ENCODE measurements at places on chromosomes 2 and 18.
A peak's percentile ranks its signal among the peaks of the same experiment; 100 is the strongest.

- no peak for DNase-seq
These were observed 147.9 kb upstream of the ACAA2 start for GRCh38 chr18:49961271-49961670.

- peak; percentile 19 for DNase-seq
These were observed 23.9 kb downstream of the COL4A3 start for GRCh38 chr2:227188292-227188691.

GRCh38 chr2:64750001-64750816 is 96.5 kb upstream of the SERTAD2 start:
- DNase-seq, result peak; percentile 42

DNA sequence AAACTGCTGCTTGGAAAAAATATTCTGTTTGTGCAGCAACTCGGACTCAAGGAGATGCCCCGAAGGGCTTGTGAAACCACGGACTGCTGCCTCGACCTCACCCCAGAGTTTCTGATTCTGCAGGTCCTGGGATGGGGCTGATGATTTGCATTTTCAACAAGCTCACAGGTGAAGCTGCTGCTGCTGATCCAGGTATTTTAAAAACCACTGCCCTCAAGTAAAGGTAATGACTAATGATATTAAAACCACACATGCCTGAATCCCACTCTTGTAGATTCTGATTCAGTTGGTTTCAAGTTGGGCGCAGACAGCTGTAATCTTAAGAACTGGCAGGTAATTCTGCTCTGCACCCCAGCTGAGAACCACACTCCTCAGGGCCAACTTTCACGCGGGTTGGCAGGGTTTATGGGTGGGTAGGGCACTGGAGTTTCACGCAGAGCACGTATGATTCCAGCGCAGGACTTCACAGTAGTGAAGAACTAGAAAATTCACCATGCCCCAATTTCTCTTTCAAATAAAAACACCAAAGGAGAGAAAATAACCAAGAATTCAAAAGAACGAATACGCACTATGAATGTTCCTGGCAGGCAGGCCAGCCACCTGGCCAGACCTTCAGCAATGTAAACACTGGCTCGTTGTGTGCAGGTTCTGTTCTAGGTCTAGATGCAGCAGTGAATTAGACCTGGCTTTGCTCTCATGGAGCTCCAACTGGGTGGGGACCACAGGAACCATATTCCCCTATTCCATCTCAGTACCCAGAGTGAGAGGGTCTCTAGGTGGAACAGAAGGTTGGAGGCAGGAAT is 74.6 kb upstream of the ZFP36L2 start:
- DNase-seq, result no peak

DNA sequence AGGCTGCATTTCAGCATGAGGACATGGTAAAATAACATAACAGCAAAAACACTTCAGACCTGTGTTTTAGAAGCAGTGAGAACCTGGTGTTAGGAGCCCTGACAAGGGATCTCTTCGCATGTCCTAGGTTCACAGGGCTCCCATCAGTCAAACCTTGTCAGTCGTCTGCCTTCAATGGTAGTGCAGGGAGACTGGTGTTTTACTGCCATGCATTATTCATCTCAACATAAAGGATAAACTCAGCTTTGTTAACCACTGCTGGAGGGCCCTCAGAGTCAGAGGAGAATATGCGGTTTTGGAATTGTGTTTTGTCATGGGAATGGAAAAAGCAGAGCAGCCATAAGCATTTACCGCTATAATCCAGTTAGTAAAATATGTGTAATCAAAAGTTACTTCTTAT is 275.9 kb upstream of the GCFC2 start:
- no peak for DNase-seq

- no peak for DNase-seq
These were observed 44.0 kb downstream of the STEAP3 start for GRCh38 chr2:119267604-119268003.

- DNase-seq, result no peak
These were observed 112.3 kb downstream of the BCL2 start for GRCh38 chr18:63207143-63207790.

GRCh38 chr2:109686921-109687320 is 72.8 kb downstream of the SOWAHC start:
- no peak for DNase-seq

DNA sequence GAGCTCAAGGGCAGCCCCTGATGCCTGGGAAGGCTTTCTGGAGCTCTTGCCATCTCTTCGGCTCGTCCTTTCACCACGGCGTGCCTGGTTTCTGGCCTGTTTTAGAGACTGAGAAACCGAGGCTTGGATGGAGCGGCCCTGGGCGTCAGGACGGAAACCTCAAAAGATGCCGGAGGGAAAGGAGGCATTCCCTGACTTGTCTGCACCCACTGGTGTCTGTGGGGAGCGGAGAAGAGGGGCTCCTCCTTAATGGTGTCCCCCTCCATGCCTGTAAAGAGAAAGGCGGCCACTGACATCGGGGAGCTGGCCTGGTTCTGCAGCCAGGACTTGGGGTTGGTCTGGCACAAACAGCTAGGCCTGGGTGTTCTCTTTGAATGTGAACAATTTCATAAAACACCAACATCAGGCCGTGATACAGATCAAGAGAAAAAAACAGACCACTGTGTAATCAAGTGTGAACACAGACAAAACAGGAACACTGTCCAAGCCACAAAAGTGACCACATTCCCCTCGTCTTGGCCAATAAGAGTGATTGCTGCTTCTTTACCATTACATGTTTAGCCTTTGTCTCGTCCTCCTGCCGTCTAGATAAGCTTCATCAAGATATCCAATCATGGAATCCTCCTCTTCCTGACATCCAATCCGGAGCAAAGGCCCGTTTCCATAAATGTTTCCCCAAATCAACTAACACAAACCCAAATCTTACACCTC is 633 bp upstream of the ILKAP start:
- DNase-seq, result no peak

- no peak for DNase-seq
These were observed 321.0 kb upstream of the NRP2 start for GRCh38 chr2:205361272-205361671.

DNA sequence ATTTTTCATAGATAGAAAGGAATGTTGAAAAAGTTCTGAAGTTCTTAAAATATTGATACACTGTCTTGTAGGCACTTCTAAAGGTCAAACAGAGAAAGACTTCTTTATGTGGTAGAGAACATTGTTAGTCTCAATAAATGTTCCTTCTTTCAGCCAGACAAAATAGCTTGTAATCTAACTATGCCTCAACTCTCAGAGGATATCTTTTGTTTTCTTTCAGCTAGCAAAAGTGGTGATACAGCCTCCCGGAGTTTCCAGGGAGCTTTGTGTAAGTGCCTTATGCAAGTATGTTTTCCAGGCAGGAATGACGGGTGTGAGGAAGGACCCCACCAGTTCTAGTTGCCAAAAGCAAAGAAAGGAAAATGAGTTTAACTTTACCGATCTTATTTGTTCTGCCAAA is 452.1 kb upstream of the ST6GAL2 start:
- DNase-seq, result peak; percentile 67

DNA sequence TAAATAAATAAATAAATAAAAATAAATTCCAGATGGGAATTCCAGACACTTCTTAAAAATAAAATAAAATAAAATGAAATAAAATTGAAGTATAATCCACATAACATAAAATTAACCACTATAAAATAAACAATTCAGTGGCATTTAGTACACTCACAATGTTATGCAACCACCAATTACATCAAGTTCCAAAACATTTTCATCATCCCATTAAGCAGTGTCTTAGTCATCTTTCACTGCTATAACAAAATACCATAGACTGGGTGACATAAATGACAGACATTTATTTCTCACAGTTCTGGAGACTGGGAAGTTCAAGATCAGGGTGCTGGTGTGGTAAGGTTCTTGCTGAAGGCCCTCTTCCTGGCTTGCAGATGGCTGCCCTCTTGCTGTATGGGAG is 22.6 kb upstream of the PROKR1 start:
- no peak for DNase-seq

- DNase-seq, result no peak
These were observed 21.6 kb downstream of the MAPK4 start for GRCh38 chr18:50581517-50581916.

DNA sequence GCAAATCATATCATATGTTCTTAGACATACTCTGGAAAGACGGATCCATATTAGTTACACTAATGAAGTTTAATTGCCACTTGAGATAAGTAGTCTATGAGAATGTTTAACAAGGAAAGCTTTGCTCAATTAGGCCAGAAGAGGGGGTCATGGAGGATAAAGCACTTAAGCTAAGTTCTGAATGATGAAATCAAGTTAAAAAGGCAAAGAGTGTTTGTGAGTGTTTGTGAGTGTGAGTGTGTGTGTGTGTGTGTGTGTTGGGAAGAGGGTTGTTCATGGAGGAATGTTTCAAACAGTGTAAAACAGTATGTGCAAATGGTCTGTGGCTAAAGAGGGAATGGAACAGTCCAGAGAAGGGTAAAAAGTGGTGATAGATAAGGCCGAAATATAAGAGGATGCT is 360.9 kb downstream of the ERBB4 start:
- DNase-seq, result no peak

- DNase-seq, result no peak
These were observed 641 bp downstream of the MAPRE3 start for GRCh38 chr2:26970928-26971627.

GRCh38 chr2:12842917-12843316 is 126.2 kb downstream of the TRIB2 start:
- DNase-seq, result no peak

- DNase-seq, result no peak
These were observed 7.0 kb upstream of the NUP35 start for GRCh38 chr2:183117226-183117625.

DNA sequence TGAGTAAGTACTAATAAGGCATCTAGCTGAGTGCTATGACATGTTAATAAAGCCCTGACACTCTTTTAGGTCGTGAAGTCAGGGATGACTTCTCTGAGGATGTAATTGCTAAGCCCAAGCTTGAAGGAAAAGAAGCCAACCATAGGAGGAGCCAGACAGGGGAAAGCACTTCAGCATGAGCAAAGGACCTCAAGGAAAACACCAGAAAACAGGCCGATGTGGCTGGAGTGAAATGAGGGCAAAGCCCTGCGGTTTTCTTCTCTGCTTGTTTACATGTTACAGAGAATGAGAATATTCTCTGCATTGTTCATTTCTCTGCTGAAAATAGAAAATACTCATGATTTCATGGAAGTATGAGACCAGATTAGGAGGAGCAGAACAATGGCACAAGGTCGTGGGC is 112.5 kb upstream of the ARHGAP28 start:
- no peak for DNase-seq

- DNase-seq, result peak; percentile 11
These were observed 85.9 kb downstream of the CBLN2 start for GRCh38 chr18:72458271-72458670.

DNA sequence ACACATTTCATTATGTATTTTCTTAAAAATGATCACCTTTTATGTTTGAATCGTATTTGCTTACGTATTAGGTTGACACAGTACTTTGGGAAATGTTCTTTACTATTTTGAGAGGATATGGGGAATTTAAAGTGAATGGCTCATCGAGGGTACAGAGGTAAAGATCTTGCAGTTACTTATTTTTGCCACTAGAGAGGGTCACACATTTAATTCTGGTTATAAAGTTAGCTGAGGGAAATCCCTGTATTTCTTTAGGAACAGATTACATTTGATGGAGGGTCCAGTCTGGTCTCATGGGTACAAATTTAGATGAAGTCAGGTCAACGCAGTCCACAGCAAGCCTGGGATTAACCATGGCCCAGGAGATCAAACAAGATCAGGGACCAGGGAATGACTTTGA is 24.5 kb downstream of the DYNC2LI1 start:
- no peak for DNase-seq

GRCh38 chr2:61173116-61173515 is 11.1 kb downstream of the C2orf74 start:
- no peak for DNase-seq

GRCh38 chr2:234368861-234369261 is 128.0 kb downstream of the ARL4C start:
- no peak for DNase-seq

- peak; percentile 85 for DNase-seq
These were observed 239.1 kb downstream of the ASXL3 start for GRCh38 chr18:33817096-33817495.

DNA sequence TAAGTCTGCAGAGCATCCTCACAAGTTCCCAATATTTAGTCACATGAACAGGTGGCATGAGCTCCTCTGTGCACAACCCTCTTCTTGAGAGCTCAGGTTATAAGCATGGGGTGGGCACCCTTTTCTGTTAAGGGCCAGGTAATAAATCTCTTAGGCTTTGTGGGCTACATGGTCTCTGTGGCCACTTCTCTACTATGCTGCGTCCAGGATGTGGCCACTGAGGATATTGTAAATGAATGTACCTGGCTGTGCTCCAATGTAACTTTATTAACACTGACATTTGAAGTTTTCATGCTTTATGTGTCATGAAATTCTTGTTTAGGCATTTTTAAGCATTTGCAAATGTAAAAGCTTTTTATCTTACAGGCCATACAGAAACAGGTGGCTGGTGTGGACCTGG is 116.8 kb upstream of the ST6GAL2 start:
- peak; percentile 41 for DNase-seq

GRCh38 chr2:223121283-223121682 is 69.3 kb downstream of the KCNE4 start:
- DNase-seq, result no peak

GRCh38 chr2:71783215-71783614 is 329.9 kb downstream of the DYSF start:
- peak; percentile 56 for DNase-seq

DNA sequence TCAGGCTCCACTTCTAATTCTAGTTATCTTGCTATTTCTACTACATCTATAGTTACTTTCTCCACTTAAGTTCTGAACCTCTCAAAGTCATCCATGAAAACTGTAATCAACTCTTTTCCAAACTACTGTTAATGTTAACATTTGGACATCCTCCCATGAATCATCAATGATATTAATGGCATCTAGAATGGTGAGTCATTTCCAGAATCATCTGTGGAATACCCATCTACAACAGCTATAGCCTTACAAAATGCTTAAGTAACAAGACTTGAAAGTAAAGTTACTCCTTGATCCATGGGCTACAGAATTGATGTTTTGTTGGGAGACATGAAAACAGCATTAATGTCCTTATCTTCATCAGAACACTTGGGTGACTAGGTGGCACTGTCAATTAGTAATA is 35.4 kb downstream of the BARD1 start:
- DNase-seq, result peak; percentile 12

- no peak for DNase-seq
These were observed 688 bp upstream of the WDR33 start for GRCh38 chr2:127811397-127812321.

- DNase-seq, result no peak
These were observed 125.7 kb upstream of the RND3 start for GRCh38 chr2:150612957-150613710.

DNA sequence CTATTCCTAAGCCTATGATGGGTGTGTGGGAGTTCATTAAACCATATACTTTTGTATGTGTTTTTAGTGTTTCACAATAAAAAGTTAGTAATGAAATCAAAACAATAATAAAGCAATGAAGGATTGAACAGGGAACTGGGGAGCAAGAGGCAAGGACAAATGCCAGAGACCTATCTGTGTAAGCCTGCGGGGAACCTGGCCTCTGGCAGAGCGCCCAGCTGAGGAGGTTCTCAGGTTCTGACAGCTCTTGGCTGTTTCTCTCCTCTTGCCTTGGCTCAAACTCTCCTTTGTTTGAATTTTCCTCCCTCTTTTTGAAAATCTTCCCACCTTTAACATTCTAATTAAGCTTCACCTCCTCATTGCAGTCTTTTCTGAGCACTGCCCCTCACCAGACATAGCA is 200.0 kb upstream of the NCKAP5 start:
- no peak for DNase-seq

- no peak for DNase-seq
These were observed 258.0 kb downstream of the HDAC4 start for GRCh38 chr2:239142806-239143205.

- peak; percentile 73 for DNase-seq
These were observed 315.9 kb upstream of the THUMPD2 start for GRCh38 chr2:40095000-40095399.
